Activated naive CD4-positive, alpha-beta T cell treated with anti-CD3 and anti-CD28 coated beads, Interleukin-2, amount 10 ng/mL, durations not matched to agents 7 days and 5 days (primary cell): ENCODE measurements at places on chromosomes 1 and 21.

GRCh38 chr1:160575112-160575664 is 4.1 kb downstream of the CD84 start:
- DNase-seq = no peak

DNA sequence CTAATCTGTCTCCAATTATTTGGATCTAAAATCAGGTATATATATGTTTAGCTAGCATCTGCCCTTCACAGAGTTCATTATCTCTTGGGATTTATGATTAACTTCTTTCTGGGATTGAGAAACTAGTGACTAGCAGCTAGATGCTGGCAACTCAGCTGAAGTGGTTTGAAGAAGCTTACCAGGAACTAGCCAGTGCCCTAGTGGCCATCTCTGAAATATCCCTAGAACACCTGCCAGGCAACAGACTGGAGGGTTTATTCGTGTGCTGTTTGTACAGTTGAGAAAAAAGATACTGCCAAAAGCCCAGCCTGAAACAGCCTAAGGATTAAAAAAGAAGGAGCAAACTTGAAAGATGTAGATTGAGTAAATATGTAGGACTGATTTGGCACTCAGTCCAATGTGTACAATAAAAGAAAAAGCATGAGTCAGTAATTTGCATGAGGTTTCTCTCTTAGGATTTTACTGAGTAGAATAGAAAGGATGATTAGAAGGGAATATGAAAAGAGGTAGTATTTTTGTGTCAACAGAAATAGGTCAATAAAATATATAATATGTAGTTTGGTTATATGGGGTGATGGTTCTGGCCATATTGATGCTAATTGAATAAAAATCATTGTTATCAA is 1144.6 kb upstream of the ADGRL2 start:
- no peak for DNase-seq

- DNase-seq = no peak
Measured at GRCh38 chr1:176903474-176903873, 261.0 kb downstream of the ASTN1 start.

DNA sequence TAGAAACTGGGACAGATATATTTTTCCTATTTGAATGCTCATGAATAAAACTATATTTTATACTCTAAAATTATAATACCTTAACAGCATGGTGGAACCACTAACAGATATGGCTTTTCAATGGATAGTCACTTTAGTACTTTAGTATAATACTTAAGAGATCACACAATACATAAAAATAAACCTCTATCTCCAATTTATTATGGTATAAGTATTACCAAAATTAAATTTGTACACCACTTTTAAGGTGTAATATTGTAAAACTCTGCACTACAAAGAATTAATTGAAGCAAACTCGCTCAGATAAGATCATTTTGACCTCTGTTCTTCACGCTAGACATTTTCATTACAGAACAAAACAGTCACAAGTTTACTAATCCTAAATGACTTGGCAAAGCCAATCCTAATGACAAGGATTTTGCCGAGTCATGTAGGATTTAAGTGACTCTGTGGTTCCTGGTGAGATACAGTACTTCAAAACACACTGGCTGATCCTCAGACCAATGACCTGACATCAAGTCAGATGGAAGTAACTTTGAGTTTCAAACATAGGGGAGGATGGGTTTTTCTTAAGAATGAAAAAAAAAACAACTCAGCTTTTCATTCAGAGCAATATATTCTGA is 200.6 kb downstream of the SMYD3 start:
- no peak for DNase-seq

- DNase-seq = no peak
Measured at GRCh38 chr1:247908766-247909165, 11.3 kb upstream of the OR2T8 start.

DNA sequence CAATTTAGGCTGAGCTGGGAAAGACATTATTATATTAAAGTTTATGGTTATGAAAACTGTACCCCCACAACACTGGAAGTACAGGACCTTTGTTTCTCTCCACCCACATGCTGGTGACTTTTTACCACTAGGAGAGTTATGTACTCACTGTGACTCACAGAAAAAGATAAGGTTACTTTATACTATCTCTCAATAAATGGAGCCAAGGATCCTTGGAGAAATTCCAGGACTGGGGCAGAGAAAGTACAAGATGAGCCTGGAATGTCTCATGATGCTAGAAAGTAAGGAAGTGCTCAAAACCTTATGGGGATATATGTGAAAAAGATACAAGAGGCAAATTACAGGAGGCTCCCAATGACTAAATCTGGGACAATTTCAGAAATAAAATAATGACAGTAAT is 63.9 kb upstream of the C1orf105 start:
- DNase-seq = no peak

DNA sequence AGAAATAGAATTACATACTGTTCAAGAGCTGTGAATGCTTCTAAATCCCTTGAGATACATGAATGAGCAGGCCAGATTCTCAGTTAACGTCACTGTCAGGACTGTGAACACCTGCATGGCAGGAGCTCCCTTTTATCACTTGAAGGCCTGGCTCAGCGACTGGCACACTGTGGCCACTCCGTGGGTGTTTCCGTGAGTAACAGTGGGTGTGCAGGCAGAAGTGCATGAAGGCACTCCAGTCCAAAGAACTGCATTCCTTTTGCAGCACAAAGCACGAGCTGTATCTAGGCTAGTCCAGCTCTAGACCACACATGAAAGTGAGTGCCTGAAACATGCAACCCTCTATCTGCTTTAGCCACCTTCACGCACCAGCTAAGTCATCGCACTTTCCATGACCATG is 9.6 kb upstream of the SIM2 start:
- DNase-seq = no peak

- no peak for DNase-seq
Measured at GRCh38 chr21:36160850-36161178, 4.2 kb downstream of the DOP1B start.

GRCh38 chr1:246020211-246020954 is 486.7 kb downstream of the SMYD3 start:
- no peak for DNase-seq

DNA sequence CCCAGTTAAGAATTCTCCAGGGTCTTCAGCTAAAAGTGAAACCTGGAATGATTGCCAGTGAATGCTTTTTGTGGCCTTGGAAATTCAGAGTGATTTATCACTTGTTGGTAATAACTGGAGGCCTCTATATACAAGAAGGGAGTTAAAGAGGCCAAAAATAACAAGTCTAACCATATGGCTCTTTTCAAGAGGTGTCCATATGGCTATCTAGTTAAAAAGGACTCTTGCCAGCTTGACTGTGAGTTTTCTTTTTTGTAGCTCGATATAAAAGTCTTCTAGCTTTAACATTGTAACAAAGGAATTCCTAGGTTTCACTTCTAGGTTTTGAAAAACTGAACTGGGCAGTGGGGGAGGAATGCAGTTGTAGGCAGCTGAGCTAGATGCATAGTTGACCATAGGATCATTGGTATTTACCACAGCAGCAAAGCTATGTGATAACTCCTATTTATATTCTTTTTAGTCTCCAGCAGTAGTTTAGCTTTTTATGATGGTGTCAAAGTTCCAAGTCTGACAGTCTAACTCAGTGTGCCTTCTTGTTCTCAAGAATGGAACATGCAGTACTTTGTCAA is 44.4 kb downstream of the CACHD1 start:
- no peak for DNase-seq

- no peak for DNase-seq
Measured at GRCh38 chr1:148383966-148384365, 99.1 kb downstream of the PPIAL4G start.

DNA sequence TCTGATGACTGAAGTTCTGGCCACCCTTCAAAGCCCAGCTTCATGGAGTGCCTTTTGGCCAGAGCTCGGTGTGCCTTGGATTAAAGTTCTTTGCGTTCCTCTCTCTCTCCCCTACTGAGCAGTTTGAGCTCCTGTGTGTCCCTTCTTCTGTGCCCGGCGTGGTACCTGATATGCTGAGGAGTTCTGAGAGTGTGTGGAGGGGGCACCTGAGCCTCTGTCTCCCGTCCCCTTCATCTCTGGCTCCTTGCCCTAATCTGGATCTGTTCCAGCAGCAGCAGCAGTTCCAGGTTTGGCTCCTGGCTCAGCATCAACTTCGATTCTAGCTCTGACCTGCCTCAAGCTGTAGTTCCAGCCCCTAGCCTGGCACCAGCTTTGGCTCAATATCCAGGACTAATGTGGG is 25.1 kb upstream of the MYCL start:
- no peak for DNase-seq

DNA sequence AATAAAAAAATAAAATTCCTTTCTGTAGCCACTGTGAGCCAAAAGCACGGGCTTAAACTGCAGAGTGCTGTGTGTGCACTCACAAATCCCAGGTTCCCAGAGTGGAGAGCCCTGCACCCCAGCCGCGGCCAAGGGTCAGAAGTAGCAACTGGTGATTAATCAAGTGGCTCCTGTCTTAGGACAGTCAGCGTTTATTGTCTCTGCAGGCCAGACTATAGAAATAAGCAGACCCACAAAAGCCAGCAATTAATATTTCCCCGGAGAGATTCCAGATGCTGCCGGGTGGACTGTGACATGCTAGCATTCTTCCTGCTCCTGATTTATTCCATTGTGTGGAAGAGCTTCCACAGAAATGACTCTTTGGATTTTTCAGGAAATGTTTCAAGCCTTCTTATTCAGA is 412.2 kb downstream of the KIF26B start:
- no peak for DNase-seq

DNA sequence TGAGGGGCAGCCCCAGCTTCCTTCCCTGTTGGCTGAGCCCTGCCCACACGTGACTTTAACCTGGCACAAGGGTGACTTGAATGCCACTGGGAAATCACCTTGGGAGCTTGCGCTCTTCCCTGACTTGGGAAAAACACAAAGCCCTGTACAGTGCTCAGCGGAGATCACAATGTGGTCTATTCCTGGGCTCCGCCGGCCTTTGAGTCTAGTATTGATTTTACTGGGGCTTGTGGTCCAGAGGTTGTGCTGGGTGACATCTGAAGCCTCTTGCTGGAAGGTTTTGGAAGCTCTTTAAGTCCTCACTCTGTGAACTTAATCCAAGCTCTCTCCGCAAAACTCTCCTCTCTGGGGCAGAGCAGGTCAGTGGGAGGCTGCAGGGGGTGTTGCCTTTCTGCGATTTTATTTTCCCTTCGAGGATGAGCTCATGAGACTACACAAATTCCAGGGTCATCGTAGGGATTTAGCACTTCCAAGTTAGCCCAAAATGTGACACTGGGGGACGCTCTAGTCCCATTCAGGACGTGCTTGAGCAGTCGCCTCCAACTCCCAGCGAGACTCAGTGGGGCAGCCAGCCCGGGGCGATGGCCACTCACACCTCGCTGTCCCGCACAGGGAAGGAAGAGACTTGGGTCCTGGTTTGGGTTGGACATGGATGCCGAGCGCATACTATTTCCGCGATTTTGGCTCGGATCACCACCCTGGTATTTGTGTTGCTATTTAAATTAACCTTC is 291.9 kb upstream of the AJAP1 start:
- DNase-seq = no peak

GRCh38 chr1:232620356-232620969 is 9.5 kb downstream of the SIPA1L2 start:
- DNase-seq = no peak

GRCh38 chr1:21867451-21867996 is 55.5 kb downstream of the LDLRAD2 start:
- no peak for DNase-seq

DNA sequence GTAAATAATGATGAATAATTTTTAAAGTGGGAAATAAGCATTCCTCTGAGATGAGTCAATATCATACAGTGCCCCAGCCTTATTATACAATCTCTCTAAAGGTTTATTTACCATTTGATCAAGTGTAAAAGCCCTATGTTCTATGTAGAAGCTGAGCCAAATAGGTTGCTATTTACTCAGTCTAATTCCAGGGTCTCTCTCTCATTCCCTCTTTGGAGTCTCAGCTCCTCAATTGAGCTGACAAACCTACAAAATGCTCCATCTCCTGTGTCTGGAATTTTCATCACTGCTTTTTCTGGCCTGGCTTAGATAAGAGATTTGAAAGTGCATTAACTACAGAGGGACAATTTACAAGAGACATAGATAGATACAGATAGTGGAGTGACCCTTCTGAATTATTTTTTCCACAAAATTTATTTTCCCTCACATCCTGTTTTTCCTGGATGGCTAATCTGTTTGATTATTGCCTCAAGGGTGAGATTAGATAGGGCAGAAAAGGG is 24.8 kb upstream of the USH2A start:
- DNase-seq = no peak

- peak; percentile 79 for DNase-seq
Measured at GRCh38 chr1:93029317-93029716, 49.8 kb upstream of the MTF2 start.

- DNase-seq = no peak
Measured at GRCh38 chr21:33760641-33761440, 118.5 kb downstream of the ITSN1 start.

DNA sequence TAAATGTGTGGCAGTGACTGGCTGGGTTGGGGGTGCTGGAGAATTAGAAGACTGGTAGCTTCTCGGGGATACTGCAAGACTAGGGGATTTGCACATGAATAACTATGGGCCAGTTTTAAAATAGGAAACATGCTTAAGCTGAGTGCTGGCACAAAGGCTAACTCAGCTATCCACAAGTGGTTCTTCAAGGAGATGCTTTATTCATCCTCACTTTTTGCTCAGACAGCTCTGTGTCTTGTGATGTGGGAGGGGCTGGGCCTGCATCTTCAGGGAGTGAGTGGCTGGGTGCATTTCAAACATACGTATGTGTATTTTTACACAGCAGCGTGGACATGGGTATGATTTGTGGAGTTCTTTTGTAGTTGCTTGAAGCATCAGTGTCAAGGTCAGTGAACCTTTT is 2.3 kb downstream of the COQ8A start:
- no peak for DNase-seq

GRCh38 chr21:34935452-34935851 is 113.7 kb downstream of the RUNX1 start:
- no peak for DNase-seq

GRCh38 chr1:231776010-231776756 is 149.6 kb downstream of the DISC1 start:
- DNase-seq = no peak

- DNase-seq = no peak
Measured at GRCh38 chr1:201327687-201328240, 44.5 kb downstream of the PKP1 start.
